Caco-2 (cell line): ENCODE measurements at places on chromosomes 11 and 22. TPM values are rescaled to one million over a fixed set of nuclear protein-coding genes. Genes with fewer than 3 reads are reported as not detected.

DNA sequence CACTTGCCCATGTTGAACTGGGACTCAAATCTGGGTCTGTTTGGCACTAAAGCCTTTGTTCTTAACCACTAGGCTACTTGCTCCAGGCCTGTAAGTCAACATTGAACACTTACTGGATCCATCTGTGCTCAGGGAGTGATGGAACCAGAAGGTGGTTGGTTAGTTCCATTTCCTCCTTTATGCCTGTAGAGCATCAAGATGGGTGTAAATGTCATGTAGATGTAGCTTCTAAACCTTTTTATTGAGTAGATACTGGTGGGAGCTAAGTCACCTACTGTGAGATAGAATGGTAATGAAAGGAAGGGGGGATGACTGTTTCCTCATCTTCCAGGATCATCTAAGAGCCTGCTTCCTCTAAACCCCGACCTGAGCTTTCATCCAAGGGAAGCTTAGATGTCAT, 38.6 kb upstream of the ALKBH3 start:
- no peak for DNase-seq

DNA sequence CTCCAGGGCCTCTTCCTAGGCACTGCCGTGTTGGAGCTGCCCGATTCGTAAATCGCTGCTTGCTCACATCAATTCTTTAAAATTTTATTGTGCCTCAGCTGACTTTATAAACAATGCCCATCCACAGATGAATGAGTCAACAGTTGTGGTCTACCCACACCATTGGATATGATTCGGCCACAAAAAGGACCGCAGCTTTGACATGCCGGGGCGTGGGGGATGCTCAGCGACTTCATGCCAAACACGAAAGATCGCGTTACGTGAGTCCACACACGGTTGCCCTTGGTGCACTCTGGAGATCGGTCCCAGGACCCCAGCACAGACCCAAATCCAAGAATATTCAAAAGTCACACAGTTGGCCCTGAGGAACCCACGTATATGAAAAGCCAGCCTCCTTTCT, 195.7 kb downstream of the CTTN start:
- no peak for DNase-seq

DNA sequence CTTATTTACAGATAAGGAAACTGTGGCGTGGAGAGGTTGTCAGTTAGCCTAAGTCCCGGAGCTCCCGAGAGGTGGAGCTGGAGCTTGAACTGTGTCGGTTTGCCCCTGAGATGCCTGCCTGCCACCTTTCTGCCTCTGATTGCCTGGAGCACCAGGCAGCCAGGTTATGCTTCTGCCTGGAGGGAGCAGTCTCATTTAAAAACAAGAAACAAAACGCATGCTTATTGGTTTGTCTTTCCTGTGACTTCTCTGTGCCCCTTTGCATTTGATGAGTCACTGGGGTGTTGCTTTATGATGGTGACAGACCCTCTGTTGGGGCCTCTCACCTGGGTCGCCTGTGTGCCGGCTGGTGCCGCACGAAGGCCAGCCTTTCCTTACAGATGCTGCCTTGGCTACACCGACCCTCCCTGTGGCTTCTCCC, 12.2 kb downstream of the AP2A2 start:
- no peak for DNase-seq

GRCh38 chr11:24738972-24739371, 242.1 kb downstream of the LUZP2 start:
- no peak for DNase-seq

GRCh38 chr11:122103321-122103720, 12.7 kb downstream of the BLID start:
- no peak for DNase-seq

DNA sequence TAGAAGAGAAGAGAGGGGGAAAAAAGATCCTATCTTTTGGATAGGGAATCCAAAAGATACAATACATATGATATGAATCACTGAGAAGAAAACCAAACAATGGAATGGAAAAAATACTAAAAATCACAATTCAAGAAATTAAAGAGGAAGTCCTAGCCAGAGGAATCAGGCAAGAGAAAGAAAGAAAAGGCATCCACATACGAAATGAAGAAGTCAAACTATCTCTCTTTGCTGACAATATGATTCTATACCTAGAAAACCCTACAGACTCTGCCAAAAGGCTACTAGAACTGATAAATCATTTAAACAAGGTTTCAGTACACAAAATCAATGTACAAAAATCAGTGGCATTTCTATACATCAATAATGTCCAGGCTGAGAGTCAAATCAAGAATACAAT, 91.4 kb downstream of the EFCAB6 start:
- no peak for DNase-seq

The HYOU1 gene
- 306 and 366 TPM in 2 replicates for total RNA-seq

DNA sequence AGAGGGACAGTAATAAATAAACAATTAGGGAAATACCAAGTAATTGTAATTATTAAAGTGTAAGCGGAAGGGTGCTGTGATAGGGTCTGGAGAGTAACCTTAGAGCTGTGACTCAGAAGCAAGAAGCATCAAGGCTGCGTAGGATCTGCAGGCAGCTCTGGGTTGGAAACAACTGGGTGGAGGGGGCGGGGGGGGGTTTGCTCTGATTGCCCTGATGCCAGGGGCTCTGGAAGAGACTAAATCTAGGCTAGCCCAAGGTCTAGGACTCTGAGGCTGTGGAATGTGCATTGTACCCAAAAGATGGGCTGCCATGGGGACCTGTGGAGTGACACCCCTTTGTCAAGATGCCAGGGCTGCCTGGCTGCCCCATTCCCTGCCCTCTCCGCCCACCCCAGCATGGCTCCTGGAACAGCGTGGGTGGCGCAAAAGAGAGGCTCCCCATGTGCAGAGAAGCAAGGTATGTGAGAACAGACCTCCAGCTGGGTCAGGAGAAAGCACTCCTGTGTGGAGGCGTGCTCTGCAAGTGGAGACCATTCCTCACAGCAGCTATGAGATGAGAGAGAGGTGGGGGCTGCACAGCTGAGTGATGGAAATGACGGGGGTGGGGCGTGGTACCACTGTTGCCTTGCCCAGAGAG, 101.1 kb upstream of the CRYBB3 start:
- DNase-seq: no peak

DNA sequence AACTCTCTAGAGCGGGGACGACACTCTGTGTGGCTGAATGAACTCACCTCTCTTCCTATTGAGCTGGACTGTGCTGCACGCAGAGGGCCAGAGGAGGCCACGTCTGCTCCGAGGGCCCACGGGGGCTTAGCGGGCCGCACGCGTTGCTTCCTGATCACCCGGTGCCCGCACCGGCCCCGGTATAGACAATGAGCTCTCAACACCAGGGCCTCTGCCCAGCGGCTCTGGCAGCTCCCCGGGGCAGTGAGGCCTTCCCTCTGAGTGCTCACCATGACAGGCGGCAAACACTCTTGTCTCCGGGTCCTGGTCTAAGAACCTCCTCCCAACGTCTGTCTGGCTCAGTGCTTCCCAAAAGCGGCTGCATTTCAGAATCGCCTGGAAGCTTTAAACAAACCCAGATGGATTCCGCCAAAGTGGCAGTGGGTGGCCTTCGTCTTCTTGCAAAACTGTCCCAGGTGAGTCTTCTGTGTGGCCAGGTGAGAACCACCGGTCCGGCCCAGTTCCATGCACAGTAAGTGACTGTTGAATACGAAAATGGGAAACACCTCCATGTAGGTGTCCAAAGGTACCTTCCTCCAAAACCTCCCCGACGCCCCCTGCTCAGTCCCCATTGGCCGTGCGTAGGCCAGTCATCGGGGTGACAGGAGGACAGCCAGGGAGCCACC, 47.8 kb upstream of the CCND1 start:
- no peak for DNase-seq

The NEFH gene
- total RNA-seq: not detected in 2 replicates

The SCGB1A1 gene
- total RNA-seq: not detected in 2 replicates

The C22orf42 gene
- total RNA-seq: not detected in 2 replicates

DNA sequence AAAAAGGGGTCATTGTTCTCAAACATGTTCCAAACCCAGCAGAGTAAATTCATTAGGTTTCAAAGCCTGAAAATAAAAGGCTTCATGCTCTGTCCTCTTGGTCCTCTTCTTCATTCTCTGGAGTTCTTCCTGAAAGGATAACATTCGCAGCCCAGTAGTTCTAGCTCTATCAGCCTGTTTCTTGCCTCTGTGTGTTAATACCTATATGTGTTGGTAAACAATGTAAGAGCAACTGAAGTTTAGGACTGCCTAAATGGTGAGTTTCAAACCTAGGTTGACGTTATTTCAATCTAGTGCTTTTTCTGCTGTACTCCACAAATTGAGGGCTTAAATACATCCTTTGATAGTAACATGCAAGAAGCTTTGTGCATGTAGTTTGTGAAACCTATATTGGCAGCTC, 9.4 kb downstream of the AASDHPPT start:
- no peak for DNase-seq

The OR2AT4 gene
- not detected in 2 replicates for total RNA-seq

DNA sequence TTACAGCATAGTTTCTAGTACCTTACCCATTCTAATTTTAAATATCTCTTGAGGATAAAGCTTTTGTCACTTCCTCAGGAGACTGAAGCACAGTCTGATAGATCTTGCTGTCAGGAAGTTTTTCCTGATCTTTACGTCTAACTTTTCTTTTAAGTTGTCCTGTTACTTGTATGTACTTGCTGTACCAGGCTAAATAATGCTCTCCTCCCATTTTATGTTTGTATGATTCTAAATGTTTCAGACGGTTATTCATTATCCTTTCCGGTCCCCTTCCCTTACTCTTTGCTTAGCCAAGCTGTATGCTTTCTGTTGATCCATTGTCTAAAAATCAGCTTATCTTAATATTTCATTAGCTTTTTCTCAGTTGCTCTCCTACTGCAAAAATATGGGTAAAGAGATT, 6.0 kb downstream of the ARHGEF12 start:
- no peak for DNase-seq

The DEUP1 gene
- 0.25 and 0.60 TPM in 2 replicates for total RNA-seq

GRCh38 chr11:16982256-16982671, 31.9 kb downstream of the PLEKHA7 start:
- no peak for DNase-seq

The RIBC2 gene
- total RNA-seq: 11.5 and 14.1 TPM in 2 replicates

DNA sequence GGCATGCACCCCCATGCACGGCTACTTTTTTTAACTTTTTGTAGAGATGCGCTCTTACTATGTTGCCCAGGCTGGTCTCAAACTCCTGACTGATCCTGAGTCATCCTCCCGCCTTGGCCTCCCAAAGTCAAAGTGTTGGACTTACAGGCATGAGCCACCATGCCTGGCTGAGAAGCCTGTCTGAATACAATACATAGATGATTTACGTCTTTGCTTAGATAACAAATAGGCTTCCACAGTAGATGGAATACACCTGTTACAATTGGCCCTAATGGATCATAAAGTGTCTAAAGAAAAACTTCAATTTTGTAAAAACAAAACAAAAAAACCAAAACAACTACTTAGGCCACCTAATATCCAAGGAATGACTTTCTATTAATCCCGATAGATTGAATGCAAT, 13.0 kb upstream of the CLTCL1 start:
- DNase-seq: no peak

DNA sequence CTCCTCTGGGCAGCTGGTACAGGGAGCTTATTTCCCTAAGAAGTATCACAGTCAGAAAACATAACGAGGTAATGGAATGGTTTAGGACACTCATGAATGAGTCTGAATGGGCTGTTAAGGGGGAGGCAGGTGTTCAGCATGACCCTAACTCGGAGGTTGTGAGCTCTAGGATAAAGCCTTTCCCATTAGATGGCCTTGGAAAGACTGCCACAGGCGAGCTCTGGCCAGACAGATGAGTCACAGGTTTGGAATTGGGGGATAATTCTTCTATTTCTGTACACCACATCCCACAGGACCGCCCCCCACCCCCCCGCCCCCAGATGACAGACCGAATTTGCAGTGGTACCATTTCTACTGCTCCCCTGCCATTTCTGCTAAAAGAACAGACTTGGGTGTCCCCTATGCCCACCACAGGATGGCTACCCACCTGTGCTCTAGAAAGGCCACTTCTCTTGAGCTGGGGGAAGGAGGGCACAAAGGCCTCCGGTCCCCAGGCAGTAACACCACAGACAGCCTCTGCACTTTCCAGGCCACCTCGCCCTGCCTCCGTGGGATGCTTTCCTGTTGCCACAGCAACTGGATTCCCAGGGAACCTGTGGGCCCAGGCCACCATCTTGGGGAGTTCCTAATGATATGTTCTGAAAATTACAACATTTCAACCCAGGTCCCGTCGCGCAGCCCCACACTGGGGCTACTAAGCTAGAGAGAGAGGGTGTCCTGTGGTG, 76.7 kb downstream of the TRIM29 start:
- no peak for DNase-seq

The SSTR3 gene
- total RNA-seq: not detected in 2 replicates

DNA sequence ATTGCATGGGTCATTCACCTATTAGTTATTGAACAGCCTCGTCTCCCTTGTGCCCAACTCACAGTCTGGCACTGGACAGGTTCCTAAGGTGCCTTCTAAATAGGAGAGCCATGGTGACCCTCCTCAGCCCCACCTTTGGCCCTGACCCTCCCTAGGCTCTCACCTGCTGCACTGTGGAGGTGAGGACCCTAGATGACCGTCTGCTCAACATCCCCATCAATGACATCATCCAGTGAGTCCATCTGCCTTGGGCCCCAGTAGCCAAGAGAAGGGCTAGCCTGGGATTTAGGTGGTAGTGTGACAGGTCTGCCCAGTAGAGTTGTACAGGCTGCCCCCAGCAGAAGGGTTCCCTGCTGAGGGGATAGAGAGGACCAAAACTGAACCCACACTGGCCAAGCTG, 13.6 kb downstream of the UCP2 start:
- no peak for DNase-seq

DNA sequence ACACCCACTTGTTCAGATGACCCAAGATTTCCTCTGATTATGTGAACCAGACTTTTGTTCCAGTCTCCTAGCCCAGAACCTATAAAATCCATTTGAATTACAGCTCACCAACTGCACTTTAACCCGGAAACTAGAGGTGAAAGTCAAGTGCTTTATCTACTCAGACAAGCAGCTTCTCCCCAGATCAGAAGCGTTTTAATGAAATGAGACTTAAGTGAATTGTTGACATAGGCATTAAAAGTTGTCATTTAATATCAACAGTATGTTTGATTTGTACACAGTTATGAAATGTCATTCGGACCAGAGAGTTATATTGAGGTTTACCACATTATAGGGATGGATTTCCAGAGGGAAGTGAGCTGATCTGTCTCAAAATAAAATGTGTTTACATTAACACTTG, 52.0 kb downstream of the CADM1 start:
- no peak for DNase-seq

DNA sequence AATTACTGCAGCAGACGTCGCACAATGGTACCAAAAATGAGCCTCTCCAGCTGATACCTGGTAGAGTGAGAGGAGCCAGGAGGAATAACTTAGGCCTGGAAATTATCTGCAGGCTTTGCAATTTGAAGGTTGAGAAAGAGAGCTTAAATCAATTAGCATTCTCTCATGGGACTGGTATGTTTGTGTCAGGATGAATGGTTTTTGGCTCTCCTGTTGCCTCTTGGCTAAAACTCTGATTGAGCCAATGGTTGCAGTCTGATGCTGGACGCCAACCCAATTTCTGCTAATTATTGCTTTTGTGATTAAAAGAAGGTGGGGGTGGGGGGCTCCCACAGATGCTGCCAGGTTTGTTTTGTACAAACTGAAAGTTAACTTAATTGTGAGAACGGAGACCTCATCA, 12.5 kb upstream of the NELL1 start:
- no peak for DNase-seq

The CYP2R1 gene
- total RNA-seq: 33.0 and 34.5 TPM in 2 replicates

The LYVE1 gene
- not detected in 2 replicates for total RNA-seq

- no peak for DNase-seq
Observed at GRCh38 chr11:77039491-77040400, 5.5 kb downstream of the B3GNT6 start.

The CBLIF gene
- not detected in 2 replicates for total RNA-seq
